ENCODE measurements at places on chromosomes 4 and X.

- no peak for DNase-seq
These were observed 105.8 kb upstream of the MSX1 start for GRCh38 chr4:4753643-4754042.

- DNase-seq: no peak
These were observed 75.1 kb downstream of the TENM3 start for GRCh38 chr4:182318256-182318655.

- DNase-seq: no peak
These were observed 1102.6 kb downstream of the ADGRL3 start for GRCh38 chr4:62302710-62303109.

- DNase-seq: peak; percentile 67
These were observed at the start of gene HPGD for GRCh38 chr4:174522183-174523024. HPGD (minus strand) TSS chr4:174522488; CDS start chr4:174522451, 37 bp downstream.

DNA sequence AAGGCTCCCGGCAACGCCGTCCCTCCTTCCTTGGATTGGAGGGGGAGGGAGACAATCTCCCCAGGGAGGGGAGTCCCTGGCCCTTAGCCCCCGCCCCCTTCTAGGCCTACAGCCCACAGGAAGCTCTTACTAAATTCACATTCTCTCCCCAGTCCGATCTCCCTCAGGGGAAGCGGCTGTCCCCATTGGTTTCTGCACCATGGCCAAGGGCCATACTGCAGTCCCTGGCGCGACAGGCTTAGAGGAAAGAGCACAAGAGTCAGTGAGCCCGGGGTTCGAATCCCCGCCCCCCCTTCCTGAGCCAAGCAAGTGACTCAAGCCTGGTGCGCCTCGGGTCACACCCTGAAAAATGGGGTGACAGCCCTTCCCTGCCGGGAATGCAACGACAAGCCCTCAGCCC is 1.1 kb downstream of the ABLIM2 start:
- DNase-seq: no peak

DNA sequence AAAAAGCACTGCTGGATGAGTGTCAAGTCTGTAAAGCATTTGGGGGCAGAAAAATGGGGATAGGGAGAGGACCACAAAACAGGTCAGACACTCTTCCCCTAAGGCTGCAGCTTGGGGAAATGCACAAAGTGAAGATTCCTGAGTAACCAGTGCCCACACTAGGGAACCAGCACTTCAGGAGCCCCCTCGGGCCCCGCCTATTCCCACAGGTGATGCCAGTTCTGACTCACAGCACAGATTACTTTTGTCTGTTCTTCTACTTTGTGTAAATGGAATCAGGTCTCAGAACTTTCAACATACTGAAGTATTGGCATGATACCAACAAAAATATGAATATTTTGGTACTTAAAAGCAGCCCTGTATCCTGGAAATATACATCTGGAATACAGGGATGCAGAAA is 112.5 kb downstream of the ADRA2C start:
- DNase-seq: no peak

- DNase-seq: no peak
These were observed 46.2 kb downstream of the STAP1 start for GRCh38 chr4:67604749-67605148.

- DNase-seq: no peak
These were observed 270.0 kb downstream of the ARHGAP24 start for GRCh38 chr4:85744950-85745349.

DNA sequence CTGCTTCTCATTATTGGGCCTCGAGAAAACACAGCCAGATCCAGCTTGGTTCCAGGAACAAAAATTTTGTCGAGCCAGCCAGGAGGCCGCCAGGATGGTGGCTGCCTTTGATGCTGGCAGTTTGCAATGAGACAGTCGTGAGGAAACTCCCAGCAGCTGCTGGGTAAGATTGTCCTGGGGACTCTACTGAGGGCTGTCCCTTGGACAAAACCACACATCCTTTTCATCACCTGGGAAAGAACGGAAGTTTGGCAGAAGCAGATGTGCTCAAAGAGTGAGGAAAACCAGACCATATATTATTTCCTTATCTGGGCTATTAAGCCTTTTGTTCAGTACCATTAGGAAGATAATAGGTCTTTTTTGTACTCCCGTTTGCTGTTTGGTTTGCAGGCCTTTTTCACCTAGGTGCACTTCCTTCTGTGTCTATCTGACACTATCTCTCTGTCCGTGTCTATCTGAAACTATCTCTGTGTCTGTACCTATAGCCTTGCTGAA is 13.4 kb upstream of the PAPSS1 start:
- no peak for DNase-seq
